ENCODE measurements at places on chromosomes 3 and 15. TPM values are rescaled to one million over a fixed set of nuclear protein-coding genes. Genes with fewer than 3 reads are reported as not detected.

Gene ITIH1
- total RNA-seq, result not detected

Gene GRK7
- not detected for total RNA-seq

Gene GPR62
- total RNA-seq, result 0.18 TPM

Gene THBS1
- 17.3 TPM for total RNA-seq

Gene TMCO5A
- total RNA-seq, result not detected
